ENCODE measurements at places on chromosomes 12 and 14. TPM values are rescaled to one million over a fixed set of nuclear protein-coding genes. Genes with fewer than 3 reads are reported as not detected.

Gene CLMN
- 4.2 TPM for total RNA-seq

Gene DPY19L2
- total RNA-seq = 1.2 TPM

Gene KLRD1
- not detected for total RNA-seq

Gene MYBPC1
- total RNA-seq = not detected

Gene CYP27B1
- 2.2 TPM for total RNA-seq

Gene LAG3
- total RNA-seq = 1.4 TPM

Data from A549 treated with Mapracorat at 1 μM for 4 hours (cell line).